ENCODE measurements at places on chromosomes 11 and 22.

- DNase-seq, result no peak
These were observed 5.4 kb downstream of the RELT start for GRCh38 chr11:73381589-73381988.

DNA sequence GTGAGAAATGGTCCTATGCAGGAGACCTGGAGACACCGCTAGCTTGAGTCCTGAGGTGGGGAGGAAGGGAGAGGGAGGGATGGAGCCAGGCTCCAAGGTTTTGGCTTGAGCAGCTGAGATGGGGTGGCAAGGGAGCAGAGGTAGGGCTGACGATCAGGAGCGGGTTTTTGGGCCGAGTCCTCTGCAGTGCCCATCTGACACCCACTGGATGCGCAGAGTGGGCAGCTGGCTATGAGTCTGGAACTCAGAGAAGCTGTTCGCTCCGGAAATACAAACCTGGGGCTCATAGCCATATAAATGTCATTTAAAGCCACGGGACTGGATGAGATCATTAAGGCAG, 453 bp upstream of the MAFF start:
- DNase-seq, result no peak

DNA sequence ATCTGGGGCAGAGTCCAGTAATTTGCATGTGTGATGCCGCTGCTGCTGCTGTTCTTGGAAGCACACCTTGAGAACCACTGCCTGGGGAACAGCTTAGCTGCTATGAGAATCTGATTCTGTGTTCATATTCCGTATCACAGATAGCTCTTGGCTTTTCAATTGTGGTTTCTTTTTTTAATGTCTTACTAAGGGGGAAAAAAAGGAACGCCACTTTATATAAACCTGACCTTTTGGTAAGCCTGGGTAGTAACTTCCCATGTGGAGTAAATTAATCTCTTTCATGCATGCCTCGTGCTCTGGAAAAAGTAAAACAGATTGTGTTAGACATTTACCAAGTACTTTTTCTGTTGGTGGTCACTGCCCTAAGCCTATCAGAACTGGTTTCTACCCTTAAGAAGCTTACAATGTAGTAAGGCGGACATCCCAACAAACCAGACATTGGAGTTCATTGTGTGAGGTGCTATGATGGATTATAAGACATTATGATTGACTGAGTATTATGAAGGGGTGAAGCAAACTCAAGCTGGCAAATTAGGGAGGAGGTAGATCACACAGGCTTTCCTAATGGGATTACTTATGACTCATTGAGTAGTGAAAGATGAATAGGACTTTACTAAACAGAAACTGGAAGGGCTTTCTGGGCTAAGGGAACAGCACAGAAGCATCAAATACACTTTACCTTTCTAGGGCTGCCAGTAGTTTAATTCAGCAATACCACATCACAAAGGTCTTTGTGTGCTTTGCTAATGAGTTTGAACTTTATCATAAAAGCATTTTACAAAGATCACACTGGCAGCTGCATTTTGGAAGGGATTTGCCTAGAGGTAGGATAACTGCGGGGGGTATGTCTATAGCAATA, 64.7 kb downstream of the MAML2 start:
- DNase-seq, result peak; percentile 42

DNA sequence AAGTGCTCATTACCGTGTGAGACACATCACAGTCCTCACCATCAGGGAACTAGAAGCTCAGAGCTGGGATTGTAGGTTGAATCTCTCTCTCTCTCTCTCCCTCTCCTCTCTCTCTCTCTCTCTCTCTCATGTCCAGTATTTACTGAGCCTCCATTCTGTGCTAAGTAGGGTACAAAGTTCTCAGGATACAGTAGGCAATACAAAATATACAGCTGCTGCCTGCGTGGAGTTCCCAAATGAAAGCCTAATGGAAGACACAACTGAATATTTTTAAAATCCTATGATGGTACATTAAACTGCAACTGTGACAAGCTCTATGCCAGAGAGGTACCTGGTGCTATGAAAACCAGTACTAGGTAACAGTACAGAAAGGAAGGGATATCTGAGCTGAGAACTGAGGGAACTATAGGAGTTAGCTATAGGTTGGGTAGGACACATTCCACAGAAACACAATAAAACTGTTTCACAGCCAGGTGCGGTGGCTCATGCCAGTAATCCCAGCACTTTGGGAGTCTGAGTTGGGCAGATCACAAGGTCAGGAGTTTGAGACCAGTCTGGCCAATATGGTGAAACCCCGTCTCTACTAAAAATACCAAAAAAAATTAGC, 9.6 kb upstream of the PRG2 start:
- no peak for DNase-seq

GRCh38 chr11:76878014-76878413, 17.3 kb downstream of the ACER3 start:
- no peak for DNase-seq

DNA sequence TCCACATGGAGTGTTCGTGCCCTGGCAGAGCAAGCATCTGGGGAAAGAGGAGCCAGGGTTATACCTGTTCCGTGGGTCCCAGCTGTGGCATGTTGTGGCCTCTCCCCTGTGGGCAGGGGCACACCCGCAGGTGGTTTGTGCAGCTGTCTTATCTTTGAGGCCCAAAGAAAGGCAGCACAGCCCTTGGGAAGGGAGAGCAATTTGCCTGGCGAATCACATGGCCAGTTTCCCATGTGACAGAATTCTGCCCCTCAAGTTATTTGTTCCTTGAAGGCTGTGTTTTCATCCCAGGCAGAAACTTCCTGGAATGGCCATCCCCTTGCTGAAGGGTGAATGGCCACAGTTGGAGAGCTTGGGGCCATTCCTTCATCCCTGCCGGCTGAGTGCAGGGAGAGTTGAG, 16.4 kb upstream of the COX8A start:
- no peak for DNase-seq

GRCh38 chr11:126853732-126854131, 146.8 kb downstream of the KIRREL3 start:
- DNase-seq, result no peak
